Panc1 (cell line): ENCODE measurements at places on chromosomes 1 and 21. TPM values are rescaled to one million over a fixed set of nuclear protein-coding genes. Genes with fewer than 3 reads are reported as not detected.

- H3K4me1 ChIP-seq = no peaks in the 10 kb centered on the region
- no peaks in the 10 kb centered on the region for H3K36me3 ChIP-seq
- H3K27me3 ChIP-seq = no peaks in the 10 kb centered on the region
- no peak for DNase-seq
- no peak overlapping the region for H3K27ac ChIP-seq
Observed at GRCh38 chr1:72432645-72433267, 150.4 kb upstream of the NEGR1 start.

Gene EXO1
- total RNA-seq = 26.3 TPM

Gene PTGER3
- 0.08 TPM for total RNA-seq

Gene CHI3L2
- 0.77 TPM for total RNA-seq

GRCh38 chr1:209823143-209824041 is 4.4 kb upstream of the UTP25 start:
- no peak overlapping the region for H3K4me3 ChIP-seq
- no peak overlapping the region for H3K27ac ChIP-seq
- no peaks in the 10 kb centered on the region; the same call in 1 of the 2 replicates for H3K27me3 ChIP-seq
- no peaks in the 10 kb centered on the region for H3K36me3 ChIP-seq

GRCh38 chr1:109796484-109797302 is 33.0 kb upstream of the EPS8L3 start:
- H3K4me3 ChIP-seq = no peak overlapping the region
- H3K4me1 ChIP-seq = peaks cover 50% of the 10 kb centered on the region
- no peaks in the 10 kb centered on the region for H3K27me3 ChIP-seq
- no peak for DNase-seq
- H3K36me3 ChIP-seq = no peaks in the 10 kb centered on the region

- no peaks in the 10 kb centered on the region for H3K27me3 ChIP-seq
- no peak overlapping the region for H3K27ac ChIP-seq
- DNase-seq = no peak
Observed at GRCh38 chr1:64537942-64538341, 68.0 kb downstream of the CACHD1 start.

Gene LORICRIN
- not detected for total RNA-seq

Gene ERICH3
- not detected for total RNA-seq

DNA sequence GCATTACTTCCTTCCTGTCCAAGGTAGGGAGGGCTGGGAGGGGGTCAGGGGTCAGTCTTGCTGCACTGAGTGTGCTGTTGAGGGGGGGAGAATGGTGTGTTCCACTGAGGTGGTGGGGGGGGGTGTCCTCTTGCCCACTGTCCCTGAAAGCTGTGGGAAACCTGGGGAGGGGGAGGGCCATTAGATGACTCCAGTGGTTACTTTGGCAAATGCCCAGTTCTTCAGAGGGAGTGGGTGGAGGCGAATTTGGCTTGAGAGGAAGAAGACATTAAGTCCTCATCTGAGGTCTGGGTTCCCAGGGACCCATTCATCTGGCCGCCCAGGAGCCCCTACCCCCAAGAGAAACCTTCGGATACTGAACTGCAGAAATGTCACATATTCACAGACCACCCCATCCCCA is 36.2 kb downstream of the MEF2D start:
- H3K27me3 ChIP-seq = no peaks in the 10 kb centered on the region
- no peak overlapping the region for H3K4me3 ChIP-seq
- DNase-seq = no peak
- H3K36me3 ChIP-seq = no peaks in the 10 kb centered on the region; the same call in 1 of the 2 replicates

- H3K36me3 ChIP-seq = peaks cover 12% of the 10 kb centered on the region
- peak within 1 kb of the TSS; percentile 86 for H3K27ac ChIP-seq
- H3K4me3 ChIP-seq = peak within 1 kb of the TSS; percentile 72
- DNase-seq = no peak
- peaks cover 56% of the 10 kb centered on the region for H3K4me1 ChIP-seq
Observed at GRCh38 chr1:202010180-202011015, at the start of gene ELF3. TSS of gene ELF3 (plus strand) at chr1:202010587. CDS start at chr1:202011137, 550 bp downstream.

Gene ITGB2
- 3.0 TPM for total RNA-seq

Gene NUCKS1
- 210 TPM for total RNA-seq

GRCh38 chr1:21332554-21333311 is 42.5 kb upstream of the ECE1 start:
- H3K4me3 ChIP-seq = no peak overlapping the region
- no peaks in the 10 kb centered on the region for H3K27me3 ChIP-seq
- H3K4me1 ChIP-seq = peaks cover 73% of the 10 kb centered on the region
- H3K27ac ChIP-seq = peak overlapping the region; percentile 80
- DNase-seq = no peak

DNA sequence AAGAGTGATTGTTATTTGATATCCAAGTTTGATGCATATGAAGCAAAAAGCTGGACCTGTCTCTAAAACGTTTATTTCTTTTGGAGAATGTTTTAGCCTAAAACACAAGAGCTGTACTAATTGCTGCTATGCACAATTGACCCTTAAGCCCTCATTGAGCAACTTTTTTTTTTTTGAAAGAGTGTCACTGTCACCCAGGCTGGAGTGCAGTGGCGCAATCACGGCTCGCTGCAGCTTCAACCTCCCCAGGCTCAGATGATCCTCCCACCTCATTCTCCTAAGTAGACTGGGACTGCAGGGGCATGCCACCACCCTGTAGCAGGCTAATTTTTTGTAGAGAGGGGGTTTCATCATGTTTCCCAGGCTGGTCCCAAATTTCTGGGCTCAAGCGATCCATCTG is 129.1 kb downstream of the PIK3R3 start:
- no peaks in the 10 kb centered on the region for H3K4me1 ChIP-seq
- H3K27me3 ChIP-seq = no peaks in the 10 kb centered on the region
- H3K4me3 ChIP-seq = no peak overlapping the region
- peaks cover 5% of the 10 kb centered on the region; the same call in 1 of the 2 replicates for H3K36me3 ChIP-seq
- DNase-seq = no peak

DNA sequence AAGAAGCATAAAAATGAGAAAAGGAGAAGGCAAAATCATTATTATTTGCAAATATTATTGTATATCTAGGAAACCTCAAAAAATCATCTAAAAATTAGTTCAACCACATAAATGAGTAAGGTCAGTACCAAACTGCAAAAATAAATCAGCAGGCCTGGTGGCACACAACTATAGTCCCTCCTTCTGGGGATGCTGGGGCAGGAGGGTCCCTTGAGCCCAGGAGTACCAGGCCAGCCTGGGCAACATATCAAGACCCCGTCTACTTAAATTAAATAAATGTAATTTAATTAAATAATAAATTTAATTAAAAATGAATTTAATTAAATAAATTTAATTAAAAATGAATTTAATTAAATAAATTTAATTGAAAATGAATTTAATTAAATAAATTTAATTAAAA is 40.3 kb upstream of the TRIM67 start:
- DNase-seq = no peak
- no peak overlapping the region for H3K27ac ChIP-seq
- no peak overlapping the region for H3K4me3 ChIP-seq

DNA sequence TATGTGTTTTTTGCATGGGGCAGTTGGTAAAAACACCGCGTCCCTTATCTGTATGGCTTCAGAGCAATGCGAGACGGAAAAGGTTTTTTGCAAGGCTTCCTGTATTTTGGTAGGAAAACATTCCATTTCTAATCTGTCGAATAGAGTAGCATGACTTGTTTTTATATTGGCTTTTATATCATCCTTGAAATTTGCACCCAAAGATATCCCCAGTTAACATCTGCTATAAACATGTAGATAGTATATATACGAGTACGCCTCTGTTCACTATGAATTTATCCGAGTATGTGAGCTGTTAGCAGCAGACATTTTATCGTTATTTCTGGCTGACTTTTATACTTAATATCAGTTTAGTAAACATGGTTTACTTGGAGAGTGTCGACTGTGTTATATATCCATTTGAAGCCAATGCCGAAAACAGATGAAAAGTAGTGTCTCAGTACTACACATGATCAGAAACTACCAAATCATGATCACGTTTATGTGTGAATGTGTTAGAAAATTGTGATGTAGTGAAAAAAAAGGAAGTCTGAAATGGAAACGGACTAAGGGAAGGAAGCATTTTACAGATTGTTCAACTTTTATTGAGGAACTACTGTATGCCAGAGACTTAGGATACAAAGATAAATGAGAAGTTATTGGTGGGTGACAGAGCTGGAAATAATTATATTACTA is 1.0 kb downstream of the LEPR start:
- peak overlapping the region; percentile 88 for H3K27ac ChIP-seq
- no peaks in the 10 kb centered on the region for H3K27me3 ChIP-seq
- peaks cover 38% of the 10 kb centered on the region for H3K4me1 ChIP-seq
- H3K4me3 ChIP-seq = peak overlapping the region; percentile 99

DNA sequence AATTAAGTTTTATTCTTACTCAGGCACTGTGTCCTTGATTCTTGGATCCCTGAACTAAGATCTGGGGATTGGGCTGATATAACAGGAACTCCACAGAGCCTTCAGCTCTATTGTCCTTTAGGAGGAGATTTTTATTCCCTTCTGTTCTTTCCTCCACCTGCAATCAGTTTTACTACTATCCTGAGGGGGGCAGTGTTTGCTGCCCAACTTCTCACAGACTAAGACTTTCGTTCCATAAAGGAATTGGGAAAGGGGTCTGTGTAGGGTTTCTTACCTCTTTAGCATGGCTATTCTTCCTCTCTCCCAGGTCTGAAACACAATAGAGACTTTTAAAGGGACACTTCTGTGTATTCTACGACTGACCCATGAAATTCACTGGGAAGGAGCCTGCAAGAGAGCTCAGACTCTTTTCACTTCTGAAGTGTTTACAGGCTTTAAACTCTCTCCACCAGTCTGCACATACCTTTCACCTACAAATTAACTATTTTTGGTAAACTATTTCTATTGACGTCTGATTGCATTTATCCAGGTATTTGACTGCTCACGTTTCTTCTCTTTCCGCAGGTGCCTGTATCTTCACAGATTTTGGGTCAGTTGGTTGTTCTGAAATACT is 103.3 kb upstream of the DEPDC1 start:
- H3K27ac ChIP-seq = no peak overlapping the region
- H3K4me1 ChIP-seq = no peaks in the 10 kb centered on the region
- no peak overlapping the region for H3K4me3 ChIP-seq
- H3K36me3 ChIP-seq = no peaks in the 10 kb centered on the region

- no peaks in the 10 kb centered on the region for H3K4me1 ChIP-seq
- no peak overlapping the region for H3K4me3 ChIP-seq
- H3K27me3 ChIP-seq = no peaks in the 10 kb centered on the region
- no peak overlapping the region for H3K27ac ChIP-seq
- DNase-seq = no peak
Observed at GRCh38 chr1:206446688-206447421, 23.4 kb upstream of the IKBKE start.

Gene PROK1
- not detected for total RNA-seq

Gene CATSPERE
- 0.31 TPM for total RNA-seq

- H3K4me3 ChIP-seq = no peak overlapping the region
- no peak overlapping the region for H3K27ac ChIP-seq
- H3K36me3 ChIP-seq = no peaks in the 10 kb centered on the region
- H3K4me1 ChIP-seq = no peaks in the 10 kb centered on the region
- no peaks in the 10 kb centered on the region for H3K27me3 ChIP-seq
- no peak for DNase-seq
Observed at GRCh38 chr1:228284521-228284920, 76.7 kb downstream of the OBSCN start.

GRCh38 chr1:2001773-2002411 is 1.7 kb downstream of the CFAP74 start:
- H3K36me3 ChIP-seq = no peaks in the 10 kb centered on the region
- H3K4me3 ChIP-seq = no peak overlapping the region
- no peaks in the 10 kb centered on the region for H3K27me3 ChIP-seq
- no peak for DNase-seq

Gene RBBP4
- total RNA-seq = 376 TPM
